PC-3 (cell line): ENCODE measurements at places on chromosomes 2 and 18. TPM values are rescaled to one million over a fixed set of nuclear protein-coding genes. Genes with fewer than 3 reads are reported as not detected.

DNA sequence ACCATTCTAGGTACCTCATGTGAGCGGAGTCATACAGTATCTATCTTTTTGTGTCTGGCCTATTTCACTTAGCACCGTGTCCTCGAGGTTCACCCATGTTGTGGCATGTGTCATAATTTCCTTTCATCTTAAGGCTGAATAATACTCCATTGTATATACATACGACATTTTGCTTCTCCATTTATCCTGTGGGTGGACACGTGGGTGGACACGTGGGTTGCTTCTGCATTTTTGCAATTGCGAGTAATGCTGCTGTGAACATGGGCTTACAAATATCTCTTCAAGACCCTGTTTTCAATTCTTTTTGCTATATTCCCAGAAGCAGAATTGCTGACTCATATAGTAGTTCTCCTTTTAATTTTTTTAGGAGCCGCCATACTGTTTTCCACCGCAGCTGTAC, 243.6 kb upstream of the EPAS1 start:
- no peak for DNase-seq

DNA sequence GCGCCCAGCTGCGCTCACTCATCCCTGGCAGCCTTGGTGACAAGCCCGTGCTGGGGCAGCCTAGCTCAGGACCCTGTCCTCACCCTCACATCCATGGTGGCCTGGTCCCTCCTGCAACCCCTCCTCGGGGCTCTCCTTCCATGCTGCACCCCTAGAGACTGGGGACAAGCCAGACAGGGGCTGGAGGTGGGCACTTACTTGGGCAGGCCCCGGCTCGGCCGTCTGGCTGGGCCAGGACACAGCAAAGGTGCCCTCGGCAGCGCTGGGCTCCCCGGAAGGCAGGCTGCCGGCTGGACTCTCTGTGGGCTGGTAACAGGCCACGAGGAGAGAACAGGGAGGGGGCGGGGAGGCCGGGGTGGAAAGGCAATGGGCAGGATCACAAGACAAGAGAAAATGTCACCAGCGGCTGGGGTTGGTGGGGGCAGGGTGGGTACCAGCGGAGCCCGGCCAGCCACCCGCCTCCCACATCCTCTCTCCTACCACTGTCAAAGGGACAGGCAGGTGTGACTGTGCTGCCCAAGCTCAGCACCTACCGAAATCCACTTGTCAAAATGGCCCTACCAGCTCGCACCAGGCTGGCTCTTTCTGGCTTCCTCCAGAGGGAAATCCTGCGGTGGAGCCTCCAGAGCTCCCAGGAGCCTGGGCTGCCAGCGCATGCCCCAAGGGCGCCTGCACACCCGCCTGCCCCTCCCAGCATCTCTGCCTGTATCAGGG, 54.7 kb downstream of the BIN1 start:
- DNase-seq, result no peak

DNA sequence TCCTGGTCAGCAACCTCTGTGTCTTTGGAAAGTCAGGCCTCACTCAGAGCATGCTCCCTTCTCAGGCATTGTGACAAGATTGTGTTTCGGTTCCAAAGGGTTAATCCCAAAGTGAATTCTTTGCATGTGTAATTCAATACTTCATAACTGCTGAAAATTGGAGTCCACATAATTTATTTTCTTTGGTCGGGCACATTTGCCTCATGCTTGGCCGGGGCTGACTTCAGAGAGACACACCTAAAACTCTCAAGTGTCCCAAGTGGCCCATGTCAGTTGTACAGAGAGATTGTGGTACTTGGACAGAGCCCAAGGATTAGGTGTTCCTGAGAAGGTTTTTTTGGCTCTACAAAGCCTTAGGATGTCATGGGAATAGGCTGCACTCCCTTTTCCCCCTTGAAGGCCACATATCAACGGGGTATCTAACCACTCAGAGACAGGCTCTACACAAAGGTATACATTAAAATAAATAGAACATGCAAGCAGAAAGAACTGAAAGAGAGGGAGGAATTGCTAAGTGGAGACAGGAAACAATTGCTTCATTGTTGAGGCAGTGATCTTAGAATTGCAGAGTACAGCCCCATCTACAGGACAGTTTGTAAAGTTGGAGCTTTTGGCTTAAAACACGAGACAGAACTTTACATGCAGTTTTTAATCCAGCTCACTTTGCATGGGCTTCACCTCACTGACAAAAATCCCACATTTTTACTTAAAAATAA, 1232.3 kb upstream of the ZEB2 start:
- DNase-seq, result peak; percentile 78

Gene DYNC2LI1
- 10.8 and 17.7 TPM in 2 replicates for total RNA-seq

- DNase-seq, result no peak
These were observed 29.3 kb downstream of the NFATC1 start for GRCh38 chr18:79424880-79425568.

DNA sequence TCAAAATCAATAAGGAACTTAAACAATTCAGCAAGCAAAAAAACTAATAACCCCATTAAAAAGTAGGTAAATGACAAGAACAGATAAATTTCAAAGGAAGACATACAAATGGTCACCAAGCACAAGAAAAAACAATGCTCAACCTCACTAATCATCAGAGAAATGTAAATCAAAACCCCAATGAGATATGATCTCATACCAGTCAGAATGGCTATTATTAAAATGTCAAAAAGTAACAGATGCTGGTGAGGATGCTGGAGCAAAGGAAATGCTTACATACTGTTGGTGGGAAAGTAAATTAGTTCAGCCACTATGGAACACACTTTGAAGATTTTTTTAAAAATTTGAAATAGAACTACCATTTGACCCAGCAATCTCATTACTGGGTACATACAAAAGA, 538.0 kb downstream of the TMX3 start:
- no peak for DNase-seq

Gene GAL3ST2
- total RNA-seq, result not detected in 2 replicates

Gene MEP1B
- not detected in 2 replicates for total RNA-seq

DNA sequence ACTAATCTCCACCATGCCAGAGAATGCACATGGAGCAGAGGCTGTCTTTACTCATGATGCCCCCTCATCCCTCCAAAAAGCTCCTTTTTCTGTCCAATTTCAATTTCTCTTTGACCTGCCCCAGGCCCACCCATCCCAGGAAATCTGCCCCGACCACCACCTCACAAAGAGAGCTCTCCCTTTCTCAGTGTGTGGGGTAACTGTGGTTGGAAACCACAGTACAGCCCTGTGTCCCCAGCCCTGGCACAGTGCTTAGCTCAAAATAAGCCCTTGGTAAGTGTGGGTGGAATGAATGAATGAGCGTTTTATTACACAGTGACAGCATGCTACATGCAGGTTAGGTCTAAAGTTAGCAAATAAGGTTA, 43.7 kb upstream of the CAB39 start:
- no peak for DNase-seq

- no peak for DNase-seq
These were observed 1307.8 kb upstream of the TMEFF2 start for GRCh38 chr2:193502363-193503035.

Gene FBXO11
- total RNA-seq, result 34.8 and 39.6 TPM in 2 replicates

- DNase-seq, result peak; percentile 33
These were observed 778.3 kb upstream of the CDH7 start for GRCh38 chr18:64972545-64972944.

GRCh38 chr18:77316008-77316407, 66.4 kb downstream of the GALR1 start:
- no peak for DNase-seq

Gene EVA1A
- total RNA-seq, result 48.9 and 70.8 TPM in 2 replicates

Gene PTH2R
- total RNA-seq, result not detected in 2 replicates

- DNase-seq, result no peak
These were observed 350.3 kb upstream of the HS6ST1 start for GRCh38 chr2:128668946-128669345.

GRCh38 chr2:58991357-58991756, 750.2 kb upstream of the FANCL start:
- no peak for DNase-seq

Gene TTC21B
- total RNA-seq, result 21.7 and 35.5 TPM in 2 replicates

GRCh38 chr2:39275016-39275415, 31.2 kb upstream of the CDKL4 start:
- DNase-seq, result peak; percentile 47

Gene CCDC74B
- 8.6 and 9.8 TPM in 2 replicates for total RNA-seq

DNA sequence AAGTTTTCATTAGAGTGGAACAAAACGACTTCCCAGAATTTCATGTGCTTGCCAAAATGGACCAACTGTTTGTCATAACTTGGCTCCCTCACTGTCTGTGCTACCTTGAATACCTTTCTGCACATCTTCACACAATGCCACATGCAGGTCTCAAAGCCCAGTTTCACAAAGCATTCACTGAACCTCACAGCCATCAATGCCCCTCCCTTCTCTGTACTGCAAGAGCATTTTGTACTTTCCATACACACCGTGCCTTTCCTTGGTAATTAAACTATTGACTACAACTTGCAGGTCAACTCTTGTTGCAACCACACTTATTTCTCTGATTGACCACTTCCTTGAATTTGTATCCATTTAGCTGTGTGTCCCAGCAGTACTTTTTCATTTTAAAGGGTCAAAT, 50.5 kb downstream of the PAX3 start:
- DNase-seq, result no peak

- no peak for DNase-seq
These were observed 12.5 kb downstream of the NMS start for GRCh38 chr2:100482741-100483140.

DNA sequence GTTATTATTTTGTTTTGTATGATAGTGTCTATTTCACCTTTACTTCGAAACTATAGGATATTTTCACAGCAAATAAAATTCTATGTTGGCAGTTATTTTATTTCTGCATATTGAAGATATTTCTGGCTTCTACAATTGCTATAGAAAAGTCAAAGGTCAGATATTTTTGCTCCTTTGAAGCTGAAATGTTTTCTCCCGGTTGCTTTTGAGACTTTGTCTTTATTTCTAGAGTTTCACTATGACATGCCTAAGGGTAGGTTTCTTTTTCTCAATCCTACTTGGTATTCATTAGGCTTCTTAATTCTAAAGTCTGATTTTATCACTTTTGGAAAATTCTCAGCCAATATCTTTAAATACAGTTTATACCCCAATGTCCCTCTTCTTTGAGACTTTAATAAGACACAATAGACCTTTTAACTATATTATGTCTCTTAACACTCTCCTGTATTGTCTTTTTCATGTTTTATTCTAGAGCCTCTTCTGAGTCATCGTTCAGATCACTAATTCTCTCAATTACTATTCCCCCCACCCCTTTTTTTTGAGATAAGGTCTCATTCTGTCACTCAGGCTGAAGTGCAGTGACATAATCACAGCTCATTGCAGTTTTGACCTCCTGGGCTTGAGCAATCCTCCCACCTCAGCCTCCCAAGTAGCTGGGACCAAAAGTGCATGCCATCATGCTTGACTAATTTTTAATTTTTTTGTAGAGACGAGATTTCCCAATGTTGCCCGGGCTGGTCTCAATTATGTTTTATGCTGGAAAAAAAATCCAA, 50.5 kb downstream of the USP37 start:
- DNase-seq, result no peak

GRCh38 chr2:155377931-155378444, 679.5 kb downstream of the KCNJ3 start:
- no peak for DNase-seq

- no peak for DNase-seq
These were observed 226.9 kb upstream of the KYNU start for GRCh38 chr2:142650601-142651000.

Gene ATP8B1
- total RNA-seq, result 18.4 and 24.8 TPM in 2 replicates

Gene SDC1
- 358 and 362 TPM in 2 replicates for total RNA-seq

GRCh38 chr2:207759890-207760289, 9.8 kb downstream of the FZD5 start:
- no peak for DNase-seq

Gene MRPL19
- total RNA-seq, result 81.1 and 85.9 TPM in 2 replicates

Gene EGR4
- not detected in 2 replicates for total RNA-seq

DNA sequence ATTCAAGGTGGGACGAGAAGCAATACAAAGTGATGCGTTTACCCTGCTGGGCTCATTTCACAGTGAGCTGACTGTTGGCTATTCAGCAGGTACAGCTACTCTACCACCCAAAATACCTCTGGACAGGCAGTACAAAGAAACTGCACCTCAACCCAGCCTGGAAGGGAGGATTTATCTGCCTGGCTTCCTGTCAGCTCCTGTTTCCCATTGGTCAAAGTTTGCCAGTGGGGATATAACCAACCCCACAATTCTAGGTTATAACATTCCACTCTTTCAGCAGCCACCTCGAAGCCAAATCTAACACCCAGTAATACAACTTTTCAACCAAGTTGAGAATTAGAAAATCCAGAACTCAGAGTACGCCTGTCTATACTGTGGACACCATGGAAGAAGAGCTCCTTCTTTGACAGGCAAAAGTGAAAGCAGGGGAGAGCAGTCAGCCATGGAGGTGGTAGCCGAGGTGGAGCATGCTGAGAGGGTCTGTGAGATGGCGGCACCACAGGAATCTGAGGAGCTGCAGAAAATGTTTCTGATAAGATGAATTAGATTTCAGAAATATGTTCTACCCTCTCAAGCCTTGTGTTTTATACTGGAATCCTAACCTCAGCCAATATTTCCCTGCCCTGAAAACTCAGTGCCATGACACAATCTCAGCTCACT, 10.8 kb downstream of the DUSP19 start:
- no peak for DNase-seq

- DNase-seq, result no peak
These were observed 5.4 kb downstream of the MARS2 start for GRCh38 chr2:197710424-197711042.

DNA sequence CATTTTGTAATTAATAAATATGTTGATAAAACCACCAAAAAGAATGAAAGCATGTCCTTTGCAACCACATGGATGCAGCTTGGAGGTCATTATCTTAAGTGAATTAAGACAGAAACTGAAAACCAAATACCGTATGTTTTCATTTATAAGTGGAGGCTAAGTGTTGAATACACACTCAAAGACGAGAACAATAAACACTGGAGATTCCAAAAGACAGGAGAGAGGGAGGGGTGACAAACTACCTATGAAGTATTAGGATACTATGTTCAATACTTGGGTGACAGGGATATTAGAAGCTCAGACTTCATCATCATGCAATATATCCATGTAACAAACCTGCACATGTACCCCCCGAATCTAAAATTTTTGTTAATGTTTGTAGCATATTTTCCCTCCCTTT, 7.0 kb downstream of the ERLEC1 start:
- no peak for DNase-seq

Gene ARHGAP25
- total RNA-seq, result not detected in 2 replicates

DNA sequence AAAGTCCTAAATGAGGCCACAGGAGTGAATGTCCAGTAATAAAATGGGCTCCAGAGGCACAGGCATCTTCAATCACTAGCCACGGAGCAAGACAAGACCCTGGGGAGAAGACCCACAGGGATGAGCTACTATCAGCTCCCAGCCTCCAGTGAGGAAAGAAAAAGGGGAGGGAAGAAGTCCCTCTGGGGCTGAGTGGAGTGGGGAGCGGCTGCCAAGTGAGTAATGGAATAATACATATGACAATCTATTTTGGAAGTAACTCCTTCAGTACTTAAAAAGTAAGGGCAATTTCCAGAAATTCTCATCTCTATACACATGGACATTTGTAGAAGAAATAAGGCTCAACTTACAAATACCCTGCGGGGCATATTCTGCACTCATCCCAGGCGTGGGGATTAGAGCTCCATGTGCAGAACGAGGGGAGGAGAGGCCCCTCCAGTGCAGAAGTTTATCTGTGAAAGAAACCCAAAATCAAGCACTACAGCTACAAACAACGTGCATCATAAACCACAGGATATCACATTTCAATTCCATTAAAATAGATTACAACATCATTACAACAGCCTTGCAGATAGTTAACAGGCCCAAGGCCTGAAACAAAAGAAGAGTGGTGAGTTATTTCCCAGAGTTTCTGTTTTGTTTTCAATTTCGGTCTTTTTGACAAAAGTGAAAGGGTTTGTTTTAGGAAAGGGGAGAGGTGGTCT, 84.9 kb downstream of the BCL11A start:
- DNase-seq, result peak; percentile 49

GRCh38 chr2:135259123-135259522, 207.0 kb downstream of the RAB3GAP1 start:
- DNase-seq, result no peak
